NCI-H187 treated with DMSO at 0.1 percent for 48 hours (cell line): ENCODE measurements at places on chromosomes 12 and 14.

- DNase-seq: no peak
Measured at GRCh38 chr12:95385246-95386035, 88.5 kb upstream of the METAP2 start.

- DNase-seq: no peak
Measured at GRCh38 chr12:121489874-121490273, 90.0 kb downstream of the RNF34 start.

DNA sequence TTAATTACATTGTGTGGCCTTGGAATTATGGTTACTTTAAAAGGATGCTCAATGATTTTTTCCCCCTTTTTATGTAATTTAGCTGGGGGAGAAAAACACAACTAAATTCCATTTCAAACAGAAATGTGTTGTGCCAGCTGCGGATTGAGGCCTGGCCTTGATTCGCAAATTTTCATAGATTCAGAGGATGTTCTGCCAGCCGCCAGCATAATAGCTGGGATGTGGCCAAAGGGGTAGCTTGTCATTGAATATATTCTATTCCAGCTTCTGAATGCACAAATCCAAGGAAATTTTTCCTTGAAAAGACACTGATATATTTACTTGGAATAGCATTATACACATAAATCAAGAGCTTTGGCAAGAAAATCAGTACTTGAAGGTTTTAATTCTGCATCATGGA, 43.7 kb downstream of the TRHDE start:
- no peak for DNase-seq

GRCh38 chr12:127145241-127145928, 1121.6 kb upstream of the TMEM132C start:
- no peak for DNase-seq

GRCh38 chr12:109779382-109779781, 53.8 kb downstream of the TRPV4 start:
- DNase-seq: no peak

GRCh38 chr12:104167519-104168458, 29.8 kb upstream of the NFYB start:
- no peak for DNase-seq

DNA sequence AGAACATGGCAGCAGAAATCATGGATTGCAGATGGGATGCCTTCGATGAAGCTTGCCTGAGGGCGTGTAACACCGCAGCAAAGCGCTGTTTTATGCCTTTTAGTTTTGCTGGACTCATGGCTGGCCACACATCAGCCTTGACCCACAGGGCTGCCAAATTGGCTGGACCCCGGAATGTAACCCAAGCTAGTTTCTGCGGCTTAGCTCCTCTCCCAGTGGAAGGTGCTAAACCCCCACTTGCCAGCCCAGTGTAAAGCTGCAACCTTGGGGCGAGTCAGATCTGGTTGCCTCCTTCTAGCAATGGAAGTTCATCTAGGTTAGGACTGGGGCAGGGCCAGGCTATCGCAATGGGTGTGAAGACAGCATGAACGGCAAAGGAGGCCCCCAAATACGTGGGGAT, 38.3 kb downstream of the MEG3 start:
- no peak for DNase-seq

DNA sequence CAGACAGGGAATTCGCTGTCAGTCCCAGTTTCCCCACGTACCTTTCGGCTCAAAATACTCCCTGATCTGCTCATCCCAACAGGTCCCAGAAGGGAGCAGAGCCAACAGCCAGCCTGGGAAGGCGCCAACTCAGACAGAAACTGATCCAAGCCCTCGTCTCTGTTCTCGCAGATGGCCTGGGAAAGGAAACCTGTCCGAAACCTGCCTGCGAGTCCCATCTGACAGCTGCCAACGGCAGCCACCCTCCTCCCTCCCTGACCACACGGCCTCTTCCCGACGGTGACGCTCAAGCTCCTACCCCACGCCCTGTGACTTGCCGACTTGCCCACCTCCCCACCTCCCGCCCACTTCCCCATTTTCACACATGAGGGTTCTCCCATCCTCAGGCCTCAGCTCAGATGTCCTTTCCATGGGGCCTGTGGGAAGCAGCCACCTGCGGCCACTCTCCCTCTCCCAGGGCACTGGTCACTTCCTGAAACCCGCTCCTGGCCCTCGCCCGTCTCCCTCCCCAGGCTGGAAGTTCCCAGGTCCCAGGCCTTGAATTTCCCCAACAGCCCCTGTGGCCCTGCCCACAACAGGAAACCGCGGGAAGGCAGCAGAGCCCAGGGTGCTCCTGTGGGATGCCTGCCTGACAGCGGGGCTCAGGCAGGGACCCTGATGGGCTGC, 60.9 kb upstream of the FBRSL1 start:
- DNase-seq: no peak
